Activated CD4-positive, alpha-beta memory T cell treated with anti-CD3 and anti-CD28 coated beads for 36 hours (primary cell): ENCODE measurements at places on chromosomes 5 and 9. TPM values are rescaled to one million over a fixed set of nuclear protein-coding genes. Genes with fewer than 3 reads are reported as not detected.

GRCh38 chr9:96305171-96305570 lies 3.2 kb upstream of the HSD17B3 start:
- no peak for DNase-seq
- H3K4me3 ChIP-seq = no peak overlapping the region
- H3K27me3 ChIP-seq = no peaks in the 10 kb centered on the region

Gene MYMK
- not detected for total RNA-seq

DNA sequence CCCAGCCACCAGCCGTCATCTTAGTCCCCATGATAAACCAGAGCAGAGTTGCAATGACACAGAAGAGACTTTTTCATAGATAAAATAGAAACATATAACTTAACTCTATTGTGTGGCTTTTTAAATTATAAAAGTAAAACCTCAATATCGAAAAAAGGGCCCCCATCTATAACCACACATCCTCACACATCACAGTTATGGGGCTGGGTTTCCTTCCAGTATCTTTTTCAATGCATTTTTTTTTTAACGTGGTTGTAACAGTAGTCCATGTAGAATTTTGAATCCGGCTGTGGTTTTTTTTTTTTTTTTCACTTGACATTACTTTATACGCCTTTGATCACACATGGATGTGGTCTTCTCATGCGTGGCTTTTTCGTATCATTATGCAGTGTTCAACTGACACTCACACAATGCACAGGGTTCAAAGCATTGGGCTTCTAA lies 77.4 kb downstream of the CFAP77 start:
- no peaks in the 10 kb centered on the region for H3K36me3 ChIP-seq
- H3K4me3 ChIP-seq = peak overlapping the region; percentile 56
- H3K4me1 ChIP-seq = peaks cover 28% of the 10 kb centered on the region
- peak; percentile 29 for DNase-seq

DNA sequence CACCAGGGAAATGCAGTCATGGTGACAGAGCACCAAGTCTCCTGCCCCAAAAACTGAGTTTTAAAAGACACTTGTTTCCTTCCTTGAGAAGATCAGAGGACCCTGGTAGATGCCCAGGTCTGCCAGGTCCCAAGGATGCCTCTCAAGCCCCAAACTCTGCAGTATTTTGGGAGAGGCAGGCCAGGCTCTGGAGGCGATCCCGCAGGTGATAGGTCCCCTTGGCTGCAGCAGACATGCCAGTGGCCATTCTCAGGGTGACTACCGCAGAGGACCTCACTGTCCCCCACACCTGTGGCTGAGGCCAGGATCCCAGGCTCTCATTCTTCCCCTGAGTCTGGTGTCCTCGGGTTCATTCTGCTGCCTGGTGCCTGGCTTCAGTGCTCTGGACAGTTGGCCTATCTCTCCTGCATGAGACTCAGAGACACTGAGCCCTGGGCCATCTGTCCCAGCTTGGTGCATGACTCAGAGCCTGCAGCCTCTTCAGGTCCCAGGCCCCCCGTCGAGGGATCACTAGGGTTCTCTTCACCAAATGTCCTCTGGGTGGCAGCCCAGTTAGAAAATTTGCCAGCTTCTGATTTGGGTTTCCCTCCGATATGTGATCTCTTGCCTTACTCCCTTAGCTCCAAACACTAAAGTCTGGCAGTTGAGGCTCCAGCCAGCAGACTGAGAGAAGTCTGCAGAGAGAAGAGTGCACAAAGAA lies 59.7 kb upstream of the GARNL3 start:
- H3K27ac ChIP-seq = no peak overlapping the region
- no peaks in the 10 kb centered on the region for H3K27me3 ChIP-seq

- H3K27ac ChIP-seq = no peak overlapping the region
- H3K4me3 ChIP-seq = no peak overlapping the region
- H3K4me1 ChIP-seq = peaks cover 28% of the 10 kb centered on the region
- H3K27me3 ChIP-seq = no peaks in the 10 kb centered on the region
- peaks cover 2% of the 10 kb centered on the region for H3K36me3 ChIP-seq
These were observed 5.3 kb downstream of the ANKS6 start for GRCh38 chr9:98790842-98791607.

DNA sequence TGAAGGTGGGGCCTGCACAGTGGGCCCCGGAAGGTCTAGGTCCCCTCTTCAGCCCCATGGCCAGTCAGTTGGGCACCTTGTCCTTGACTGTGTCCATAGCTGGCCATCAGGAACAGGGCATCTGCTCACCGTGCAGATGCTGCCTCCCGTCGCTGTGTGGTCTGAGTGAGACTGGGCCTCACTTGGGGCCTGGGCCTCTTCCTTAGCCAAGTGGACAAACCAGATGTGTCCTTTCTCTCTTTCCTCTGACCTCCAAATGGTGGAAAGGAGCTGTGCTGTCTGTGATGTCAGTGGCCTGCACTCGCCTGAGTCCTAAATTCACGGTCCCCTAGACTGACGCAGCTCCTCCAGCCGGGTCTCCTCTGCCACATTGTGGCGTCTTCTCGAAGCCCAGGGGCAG lies 114.5 kb downstream of the COL5A1 start:
- no peaks in the 10 kb centered on the region for H3K27me3 ChIP-seq
- H3K27ac ChIP-seq = no peak overlapping the region
- DNase-seq = no peak
- no peak overlapping the region for H3K4me3 ChIP-seq
- H3K36me3 ChIP-seq = no peaks in the 10 kb centered on the region

Gene PCDHAC2
- total RNA-seq = not detected

- DNase-seq = peak; percentile 19
- no peaks in the 10 kb centered on the region for H3K4me1 ChIP-seq
- H3K4me3 ChIP-seq = no peak overlapping the region
- no peak overlapping the region for H3K27ac ChIP-seq
- H3K27me3 ChIP-seq = no peaks in the 10 kb centered on the region
- no peaks in the 10 kb centered on the region for H3K36me3 ChIP-seq
These were observed 818.2 kb downstream of the TLR4 start for GRCh38 chr9:118522093-118523028.

Gene TAF1L
- not detected for total RNA-seq

DNA sequence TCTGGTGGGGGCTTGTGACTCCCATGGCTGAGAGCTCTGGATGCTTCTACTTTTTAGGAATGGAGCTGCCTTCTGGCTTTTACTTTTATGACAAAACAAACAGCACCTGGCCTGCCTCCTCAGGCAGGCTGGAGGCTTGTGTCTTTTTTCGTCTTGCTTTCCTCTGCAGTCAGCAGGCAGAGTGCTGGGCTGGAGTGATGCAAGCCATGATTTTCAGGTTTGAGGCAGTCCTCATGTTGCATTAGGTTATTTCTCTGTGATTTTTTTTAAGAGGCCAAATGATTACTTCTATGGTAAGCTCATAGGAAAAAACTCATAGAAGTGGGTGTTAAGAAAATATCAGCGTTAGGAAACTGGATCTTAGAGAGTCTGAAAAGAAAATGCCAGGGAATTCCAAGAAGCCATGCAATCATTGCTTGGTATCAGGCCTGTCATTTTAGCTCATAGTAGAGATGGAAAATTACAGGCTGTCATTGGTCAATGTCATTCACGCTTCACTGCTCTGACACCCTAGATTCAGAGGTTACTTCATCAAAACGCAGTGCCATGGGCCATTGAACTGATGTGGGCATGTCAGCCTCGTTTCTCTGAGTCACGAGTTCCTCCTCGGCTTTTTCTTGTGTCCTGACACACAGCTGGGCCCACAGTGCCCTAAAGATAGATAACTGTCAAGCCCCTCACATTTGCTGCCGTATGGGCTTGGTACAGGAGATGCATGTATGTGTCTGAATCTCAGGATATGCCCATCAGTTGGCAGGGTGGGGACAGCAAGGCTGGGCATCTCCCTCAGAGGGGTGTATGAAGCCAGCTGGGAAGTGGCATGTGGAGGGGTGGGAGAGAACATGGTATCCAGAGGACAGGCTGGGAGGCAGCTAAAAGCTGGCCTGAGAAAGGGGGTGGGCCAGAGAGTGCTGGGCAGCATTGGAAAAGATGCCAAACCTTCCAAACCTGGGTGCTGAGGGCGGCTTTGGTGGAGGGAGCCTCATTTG lies 151.8 kb downstream of the HSPA4 start:
- no peak overlapping the region for H3K27ac ChIP-seq
- peaks cover 2% of the 10 kb centered on the region for H3K4me1 ChIP-seq
- no peak for DNase-seq
- H3K4me3 ChIP-seq = no peak overlapping the region
- H3K27me3 ChIP-seq = no peaks in the 10 kb centered on the region

Gene OR4F3
- total RNA-seq = not detected

GRCh38 chr9:70159630-70160029 lies 99.1 kb upstream of the SMC5 start:
- no peak for DNase-seq
- no peaks in the 10 kb centered on the region for H3K36me3 ChIP-seq
- peaks cover 5% of the 10 kb centered on the region for H3K27me3 ChIP-seq
- H3K4me3 ChIP-seq = no peak overlapping the region
- H3K4me1 ChIP-seq = no peaks in the 10 kb centered on the region

DNA sequence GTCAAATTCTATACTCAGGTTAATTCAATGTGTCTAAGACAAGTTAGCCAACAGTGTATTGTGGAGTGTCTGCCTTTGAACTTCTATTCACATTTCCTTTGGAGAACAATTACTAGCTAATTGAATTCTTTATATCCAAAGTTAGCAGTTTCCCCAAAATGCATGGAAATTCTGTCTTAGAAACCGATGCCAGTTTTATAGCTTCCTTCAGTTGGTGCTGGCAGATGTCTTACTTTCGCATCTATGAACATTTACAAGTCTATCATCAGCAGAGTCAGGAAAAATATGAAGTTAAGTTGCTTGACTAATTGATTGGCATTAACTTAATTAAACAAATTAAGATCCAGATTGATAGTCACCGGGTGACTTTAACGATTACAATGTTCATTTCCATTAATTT lies 527.6 kb upstream of the CDH18 start:
- no peak overlapping the region for H3K4me3 ChIP-seq
- no peaks in the 10 kb centered on the region for H3K36me3 ChIP-seq
- DNase-seq = no peak
- no peaks in the 10 kb centered on the region for H3K27me3 ChIP-seq

Gene IL4
- 6.8 TPM for total RNA-seq

DNA sequence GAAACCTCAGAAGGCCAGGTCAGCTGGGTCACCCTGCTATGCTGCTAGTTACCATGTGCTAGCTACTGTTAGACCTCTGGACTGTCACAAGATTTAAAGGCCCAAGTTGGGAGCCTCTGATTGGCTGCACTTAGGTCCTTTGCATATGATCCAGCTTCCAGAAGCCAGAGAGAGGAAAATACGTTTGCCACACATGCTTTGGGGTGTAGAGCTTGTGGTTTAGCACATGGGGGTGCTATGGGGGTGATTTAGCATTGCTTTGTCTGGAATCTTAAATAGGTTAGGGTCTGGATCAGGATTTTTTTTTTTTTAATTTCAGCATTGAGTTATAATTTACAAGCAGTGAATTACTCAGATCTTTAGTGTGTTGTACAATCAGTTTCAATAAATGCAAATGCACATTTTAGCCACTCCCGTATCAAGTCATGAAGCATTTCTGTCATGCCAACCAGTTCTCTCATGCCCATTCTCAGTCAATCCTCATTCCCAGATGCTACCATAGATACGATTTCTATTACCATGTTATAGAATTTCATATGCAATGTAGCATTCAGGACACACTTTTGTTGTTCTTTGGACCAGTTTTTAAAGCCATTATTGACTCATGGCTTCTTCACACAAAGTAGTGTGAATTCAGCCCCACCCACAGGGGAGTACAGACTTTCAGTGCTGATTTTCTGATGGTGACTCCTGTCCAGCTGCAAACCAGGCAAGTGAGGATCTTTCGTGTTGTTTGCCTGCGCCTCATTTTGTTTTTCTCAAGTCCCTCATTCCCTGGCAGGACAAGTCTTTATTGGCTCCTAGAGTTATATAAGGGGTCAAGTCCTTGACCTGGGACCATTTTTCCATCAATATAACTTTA lies 250.4 kb downstream of the LRRC70 start:
- no peaks in the 10 kb centered on the region for H3K36me3 ChIP-seq
- H3K4me3 ChIP-seq = no peak overlapping the region
- no peak overlapping the region for H3K27ac ChIP-seq
- H3K4me1 ChIP-seq = no peaks in the 10 kb centered on the region
- H3K27me3 ChIP-seq = no peaks in the 10 kb centered on the region

- no peaks in the 10 kb centered on the region for H3K4me1 ChIP-seq
- H3K4me3 ChIP-seq = no peak overlapping the region
- DNase-seq = no peak
- no peaks in the 10 kb centered on the region for H3K36me3 ChIP-seq
These were observed 70.4 kb upstream of the DAP start for GRCh38 chr5:10831419-10831818.

GRCh38 chr5:96783326-96783725 lies 24.4 kb downstream of the ERAP1 start:
- DNase-seq = no peak
- peaks cover 15% of the 10 kb centered on the region for H3K4me1 ChIP-seq
- no peak overlapping the region for H3K4me3 ChIP-seq
- H3K27ac ChIP-seq = no peak overlapping the region
- H3K36me3 ChIP-seq = peaks cover 51% of the 10 kb centered on the region
- H3K27me3 ChIP-seq = no peaks in the 10 kb centered on the region

- H3K4me1 ChIP-seq = peaks cover 4% of the 10 kb centered on the region
- no peak overlapping the region for H3K27ac ChIP-seq
- H3K36me3 ChIP-seq = no peaks in the 10 kb centered on the region
- H3K27me3 ChIP-seq = no peaks in the 10 kb centered on the region
- DNase-seq = no peak
These were observed 10.9 kb downstream of the SEMA5A start for GRCh38 chr5:9534881-9535517.

- H3K36me3 ChIP-seq = peaks cover 44% of the 10 kb centered on the region
- DNase-seq = no peak
- peaks cover 14% of the 10 kb centered on the region for H3K4me1 ChIP-seq
- H3K4me3 ChIP-seq = no peak overlapping the region
- no peak overlapping the region for H3K27ac ChIP-seq
These were observed 128.1 kb upstream of the CACNA1B start for GRCh38 chr9:137749511-137749910.

GRCh38 chr5:168327994-168328393 lies 36.5 kb downstream of the WWC1 start:
- no peak for DNase-seq
- no peak overlapping the region for H3K4me3 ChIP-seq
- H3K4me1 ChIP-seq = peaks cover 3% of the 10 kb centered on the region
- no peak overlapping the region for H3K27ac ChIP-seq
- peaks cover 5% of the 10 kb centered on the region for H3K27me3 ChIP-seq

GRCh38 chr5:72206994-72207393 lies 99.7 kb downstream of the MAP1B start:
- no peak overlapping the region for H3K4me3 ChIP-seq
- H3K27ac ChIP-seq = no peak overlapping the region
- H3K27me3 ChIP-seq = no peaks in the 10 kb centered on the region
- peaks cover 24% of the 10 kb centered on the region for H3K4me1 ChIP-seq

DNA sequence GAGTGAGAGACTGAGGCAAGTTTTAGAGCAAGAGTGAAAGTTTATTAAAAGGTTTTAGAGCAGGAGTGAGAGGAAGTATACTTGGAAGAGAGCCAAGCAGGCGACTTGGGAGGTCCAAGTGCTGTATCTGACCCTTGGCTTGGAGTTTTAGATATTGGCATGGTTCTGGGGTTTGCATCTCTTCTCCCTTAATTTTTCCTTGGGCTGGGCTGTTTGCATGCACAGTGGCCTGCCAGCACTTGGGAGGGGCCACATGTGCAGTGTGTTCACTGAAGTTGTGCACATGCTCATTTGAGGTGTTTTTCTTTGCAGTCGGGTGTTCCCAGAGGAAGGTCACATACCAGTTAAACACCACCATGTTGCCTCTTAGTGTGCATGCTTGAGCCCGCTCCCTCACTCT lies 464.1 kb downstream of the DMRT2 start:
- no peak for DNase-seq
- no peaks in the 10 kb centered on the region for H3K36me3 ChIP-seq
- no peak overlapping the region for H3K27ac ChIP-seq
- peaks cover 12% of the 10 kb centered on the region for H3K27me3 ChIP-seq
- H3K4me1 ChIP-seq = peaks cover 4% of the 10 kb centered on the region
- H3K4me3 ChIP-seq = no peak overlapping the region

Gene KLHL3
- total RNA-seq = 3.4 TPM
